ENCODE measurements at places on chromosomes 3 and 15. TPM values are rescaled to one million over a fixed set of nuclear protein-coding genes. Genes with fewer than 3 reads are reported as not detected.

GRCh38 chr3:23900744-23901143 is 16.0 kb downstream of the NKIRAS1 start:
- H3K4me3 ChIP-seq = no peak overlapping the region
- H3K36me3 ChIP-seq = peaks cover 38% of the 10 kb centered on the region
- H3K27me3 ChIP-seq = no peaks in the 10 kb centered on the region
- no peak for DNase-seq
- no peak overlapping the region for H3K27ac ChIP-seq

- no peak for DNase-seq
- H3K4me3 ChIP-seq = no peak overlapping the region
- H3K27me3 ChIP-seq = no peaks in the 10 kb centered on the region
- no peak overlapping the region for H3K27ac ChIP-seq
- no peaks in the 10 kb centered on the region for H3K36me3 ChIP-seq
- no peaks in the 10 kb centered on the region for H3K4me1 ChIP-seq
These were observed 154.0 kb upstream of the PRICKLE2 start for GRCh38 chr3:64379221-64379620.

- peaks cover 18% of the 10 kb centered on the region for H3K27me3 ChIP-seq
- H3K27ac ChIP-seq = no peak overlapping the region
- H3K4me3 ChIP-seq = no peak overlapping the region
- no peaks in the 10 kb centered on the region for H3K36me3 ChIP-seq
These were observed 208.1 kb downstream of the MINAR1 start for GRCh38 chr15:79640206-79640605.

DNA sequence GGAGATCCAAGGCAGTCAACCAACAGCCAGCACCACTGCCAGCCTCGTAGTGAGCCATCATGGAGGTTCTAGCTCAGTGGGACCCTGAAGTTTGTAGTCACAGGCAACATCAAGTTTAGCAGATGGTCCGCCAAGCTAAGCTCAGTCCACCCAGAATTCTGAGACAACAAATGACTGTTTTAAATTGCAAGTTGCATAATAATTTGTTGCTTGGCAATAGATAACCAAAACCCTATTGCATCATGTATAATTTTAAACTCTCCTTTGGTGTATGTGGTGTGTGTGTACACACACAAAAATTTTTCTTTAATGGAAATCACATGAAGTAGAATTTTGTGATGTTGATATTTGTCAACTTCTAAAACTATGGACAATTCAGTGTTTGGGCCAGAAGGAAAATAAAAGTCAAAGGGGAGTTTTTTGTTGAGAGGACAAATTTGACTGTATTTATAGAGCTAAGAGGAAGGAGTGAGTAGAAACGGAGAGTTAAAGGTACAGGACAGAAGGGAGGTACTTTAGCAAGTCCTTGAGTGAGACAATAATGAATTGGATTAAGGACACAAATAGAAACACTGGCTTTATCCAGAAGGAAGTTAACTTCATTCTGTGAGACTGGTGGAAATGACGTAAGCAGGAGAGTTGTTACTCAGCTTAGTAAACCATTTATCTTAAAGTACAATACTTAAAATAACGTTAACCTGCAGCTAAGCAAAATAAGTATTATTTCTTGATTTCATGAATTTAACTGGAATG is 83.6 kb downstream of the NCEH1 start:
- H3K4me1 ChIP-seq = peaks cover 7% of the 10 kb centered on the region
- no peak overlapping the region for H3K27ac ChIP-seq
- peaks cover under 1% of the 10 kb centered on the region for H3K27me3 ChIP-seq

GRCh38 chr3:189365609-189366564 is 194.1 kb downstream of the TPRG1 start:
- no peak overlapping the region for H3K4me3 ChIP-seq
- H3K36me3 ChIP-seq = no peaks in the 10 kb centered on the region
- peaks cover 3% of the 10 kb centered on the region for H3K4me1 ChIP-seq
- H3K27ac ChIP-seq = no peak overlapping the region
- no peak for DNase-seq
- no peaks in the 10 kb centered on the region for H3K27me3 ChIP-seq

Gene ROBO1
- 8.6 TPM for total RNA-seq

DNA sequence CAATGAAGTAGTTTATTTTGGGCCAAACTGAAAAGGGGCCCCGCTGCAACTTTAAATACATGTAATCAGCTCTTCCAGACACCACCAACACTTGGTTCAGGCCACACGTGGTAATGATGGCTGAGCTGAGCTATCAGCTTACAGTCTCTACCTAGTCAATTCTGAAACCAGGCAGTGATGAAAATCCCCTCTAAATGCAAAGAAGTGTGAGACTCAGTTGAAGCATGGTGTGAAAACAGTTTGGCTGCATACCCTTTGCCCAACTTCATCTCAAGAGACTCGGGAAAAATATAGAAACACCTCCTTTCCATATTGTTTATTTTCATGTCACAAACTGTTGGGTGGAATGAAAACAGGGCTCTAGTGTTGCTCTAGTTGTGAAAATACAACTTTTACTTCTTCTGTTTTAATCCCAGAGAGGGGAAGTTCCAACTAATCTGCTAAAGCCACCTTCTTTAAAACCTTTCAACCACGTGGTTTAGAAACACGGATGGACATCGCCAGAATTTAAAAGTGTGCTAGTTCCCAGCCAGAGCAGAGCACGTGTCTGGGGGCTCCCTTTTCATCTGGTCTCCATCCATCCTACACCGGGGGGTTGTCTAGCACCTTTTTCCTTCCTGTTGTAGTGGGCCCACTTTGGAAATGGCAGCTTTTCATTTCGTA is 229.1 kb downstream of the EPHB1 start:
- H3K4me1 ChIP-seq = no peaks in the 10 kb centered on the region
- H3K27ac ChIP-seq = no peak overlapping the region
- no peak overlapping the region for H3K4me3 ChIP-seq
- DNase-seq = no peak

DNA sequence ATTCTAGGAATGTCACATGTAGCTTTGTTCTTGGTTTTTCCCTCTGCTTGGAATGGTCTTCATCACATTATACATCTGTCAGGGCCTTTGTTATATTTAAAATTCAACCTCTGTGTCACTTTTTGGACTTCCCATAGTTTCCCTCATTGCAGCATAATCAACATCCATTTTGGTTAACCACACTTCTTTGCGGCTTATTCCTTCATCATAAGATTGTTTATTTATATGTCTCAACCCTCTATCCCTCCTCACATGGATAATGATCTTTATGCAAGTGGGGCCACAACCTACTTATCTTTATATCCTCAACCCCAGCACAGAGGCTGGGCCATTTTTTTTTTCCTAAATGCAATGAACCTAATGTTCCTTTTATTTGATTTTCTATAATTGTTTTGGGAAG is 260.0 kb upstream of the THBS1 start:
- H3K27ac ChIP-seq = no peak overlapping the region
- DNase-seq = no peak
- H3K36me3 ChIP-seq = no peaks in the 10 kb centered on the region
- H3K27me3 ChIP-seq = peaks cover 1% of the 10 kb centered on the region
- H3K4me3 ChIP-seq = no peak overlapping the region
- H3K4me1 ChIP-seq = no peaks in the 10 kb centered on the region

Gene BRK1
- total RNA-seq = 108 TPM

DNA sequence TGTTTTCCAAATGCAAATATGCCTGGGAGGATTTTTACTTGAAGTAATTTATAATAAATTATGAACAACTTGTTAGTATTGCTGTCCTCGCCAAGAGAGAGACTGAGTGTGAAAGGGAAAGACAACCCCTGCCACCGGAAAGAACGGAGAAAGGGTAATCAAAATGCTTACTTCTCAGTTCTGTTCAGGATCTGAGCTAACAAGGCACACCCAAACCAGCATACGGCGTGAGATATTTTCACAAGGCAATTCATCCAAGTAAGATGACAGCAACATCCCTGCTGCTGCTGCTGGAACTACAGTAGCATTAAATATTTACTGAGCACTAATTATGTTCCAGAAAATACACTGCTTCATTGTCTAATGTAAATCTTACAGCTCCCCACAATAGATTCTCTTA is 96.1 kb downstream of the KBTBD8 start:
- no peak overlapping the region for H3K4me3 ChIP-seq
- no peak overlapping the region for H3K27ac ChIP-seq
- H3K36me3 ChIP-seq = no peaks in the 10 kb centered on the region
- no peak for DNase-seq

Gene FAM81A
- 1.2 TPM for total RNA-seq

DNA sequence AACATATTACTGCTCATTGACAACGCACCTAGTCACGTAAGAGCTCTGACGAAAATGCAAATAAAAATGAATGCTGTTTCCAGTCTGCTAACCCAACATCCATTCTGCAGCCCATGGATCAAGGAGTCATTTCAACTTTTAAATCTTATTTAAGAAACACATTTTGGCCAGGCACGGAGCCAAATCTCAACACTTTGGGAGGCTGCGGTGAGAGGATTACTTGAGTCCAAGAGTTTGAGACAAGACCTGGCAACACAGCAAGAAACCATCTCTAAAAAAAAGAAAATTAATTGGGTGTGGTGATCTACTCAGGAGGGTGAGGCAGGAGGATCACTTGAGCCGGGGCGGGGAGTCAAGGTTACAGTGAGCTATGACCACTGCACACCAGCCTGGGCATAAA is 22.4 kb upstream of the TM4SF19 start:
- H3K4me3 ChIP-seq = no peak overlapping the region
- no peaks in the 10 kb centered on the region for H3K27me3 ChIP-seq
- peaks cover 35% of the 10 kb centered on the region for H3K36me3 ChIP-seq
- DNase-seq = no peak
- H3K27ac ChIP-seq = no peak overlapping the region
- peaks cover 11% of the 10 kb centered on the region for H3K4me1 ChIP-seq

DNA sequence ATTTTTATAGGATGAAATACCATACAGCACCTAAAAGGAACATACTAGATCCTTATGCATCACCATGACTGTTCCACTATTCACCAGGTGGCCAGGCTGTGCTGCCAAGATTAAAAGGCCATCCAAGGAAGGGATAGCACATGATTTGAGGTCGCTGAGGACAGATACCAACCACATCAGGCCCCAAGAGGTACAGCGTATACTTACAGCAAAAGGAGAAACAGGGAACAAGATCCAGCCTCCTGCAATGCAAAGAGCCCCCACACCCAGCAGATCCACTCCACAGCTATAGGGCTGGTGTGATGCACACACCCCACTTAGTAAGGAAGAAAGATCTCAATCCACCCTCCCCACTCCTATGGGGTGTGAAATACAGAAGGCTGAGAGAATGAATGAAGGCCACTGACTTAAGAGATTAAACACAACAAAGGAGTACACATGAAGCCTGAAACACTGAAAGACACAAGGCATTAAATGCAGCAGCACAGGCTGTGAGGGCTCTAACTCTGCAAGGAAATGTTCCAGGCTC is 32.0 kb upstream of the ZNF445 start:
- peaks cover 31% of the 10 kb centered on the region for H3K4me1 ChIP-seq
- peak overlapping the region; percentile 81 for H3K27ac ChIP-seq
- no peak for DNase-seq

DNA sequence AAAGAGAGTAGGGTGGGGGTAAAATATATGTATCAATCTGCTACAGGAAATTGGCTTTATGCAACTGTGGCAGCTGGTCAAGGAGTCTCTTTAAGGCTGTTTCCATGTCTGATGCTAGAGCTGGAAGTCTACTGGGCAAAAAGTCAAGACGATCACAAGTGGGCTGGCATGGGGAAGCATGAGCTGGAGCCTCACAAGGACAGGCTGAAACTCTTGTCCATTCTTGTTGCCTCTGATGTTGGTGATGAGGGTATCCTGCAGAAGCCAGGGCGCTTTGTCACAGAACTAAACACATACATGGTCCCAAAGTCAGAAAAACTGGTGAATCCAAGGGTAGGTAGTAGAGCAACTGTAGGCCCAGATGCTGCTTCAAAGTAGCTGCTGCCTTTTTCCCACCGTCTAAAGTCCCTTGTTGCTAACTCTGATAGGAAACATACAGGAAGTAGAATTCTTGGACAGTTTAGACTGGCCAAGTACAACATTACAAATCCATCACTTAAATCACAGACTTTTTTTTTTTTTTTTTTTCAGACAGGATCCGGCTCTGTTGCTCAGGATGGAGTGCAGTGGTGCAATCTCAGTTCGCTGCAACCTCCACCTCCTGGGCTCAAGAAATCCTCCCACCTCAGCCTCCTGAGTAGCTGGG is 54.2 kb downstream of the RPL39L start:
- H3K4me1 ChIP-seq = peaks cover 12% of the 10 kb centered on the region
- no peak overlapping the region for H3K27ac ChIP-seq
- DNase-seq = no peak
- H3K36me3 ChIP-seq = peaks cover 15% of the 10 kb centered on the region

Gene CCR9
- total RNA-seq = 0.20 TPM

- no peak overlapping the region for H3K27ac ChIP-seq
- no peaks in the 10 kb centered on the region for H3K36me3 ChIP-seq
- no peaks in the 10 kb centered on the region for H3K27me3 ChIP-seq
- no peak for DNase-seq
- no peak overlapping the region for H3K4me3 ChIP-seq
These were observed 1077.0 kb downstream of the ROBO2 start for GRCh38 chr3:78116874-78117273.

Gene GP9
- total RNA-seq = not detected

DNA sequence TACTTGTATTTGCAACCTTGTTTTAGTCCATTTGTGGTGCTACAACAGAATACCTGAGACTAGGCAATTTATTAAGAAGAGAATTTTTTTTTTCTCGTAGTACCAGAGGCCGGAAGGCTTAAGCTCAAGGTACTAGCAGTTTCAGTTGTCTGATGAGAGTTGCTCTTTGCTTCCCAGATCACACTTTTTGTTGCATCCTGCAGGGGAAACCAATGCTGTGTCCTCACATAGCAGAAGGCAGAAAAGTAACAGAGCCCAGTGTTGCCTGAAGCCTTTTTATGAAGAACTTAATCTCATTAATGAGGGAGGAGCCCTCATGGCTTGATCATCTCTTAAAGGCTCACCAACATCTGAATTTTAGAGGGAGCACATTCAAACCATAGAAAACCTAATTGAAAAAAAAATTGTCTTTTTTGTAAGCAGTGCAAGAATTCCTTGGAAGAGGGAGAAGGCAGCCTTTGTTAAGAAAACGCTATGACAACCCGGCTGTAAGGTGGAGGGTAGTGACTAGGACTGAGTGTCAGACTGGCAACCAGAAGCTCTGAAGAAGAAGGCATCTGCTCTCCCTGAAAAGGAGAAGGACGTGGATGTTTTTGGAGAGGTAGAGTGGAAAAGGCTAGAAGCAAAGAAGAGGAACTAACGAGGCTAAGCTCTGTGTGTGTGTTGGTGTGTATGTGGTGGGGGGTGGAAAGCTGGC is 1245.3 kb downstream of the ROBO2 start:
- DNase-seq = no peak
- no peaks in the 10 kb centered on the region for H3K4me1 ChIP-seq
- no peaks in the 10 kb centered on the region for H3K36me3 ChIP-seq

- peaks cover 49% of the 10 kb centered on the region for H3K4me1 ChIP-seq
- H3K27me3 ChIP-seq = no peaks in the 10 kb centered on the region
- H3K36me3 ChIP-seq = no peaks in the 10 kb centered on the region
- peak; percentile 45 for DNase-seq
- H3K4me3 ChIP-seq = no peak overlapping the region
- H3K27ac ChIP-seq = no peak overlapping the region
These were observed 284.7 kb upstream of the STT3B start for GRCh38 chr3:31247850-31248562.

GRCh38 chr3:152177757-152178156 is 91.0 kb upstream of the MBNL1 start:
- DNase-seq = no peak
- peaks cover 32% of the 10 kb centered on the region for H3K4me1 ChIP-seq
- no peaks in the 10 kb centered on the region for H3K36me3 ChIP-seq
- H3K27me3 ChIP-seq = no peaks in the 10 kb centered on the region

Data from activated CD8-positive, alpha-beta T cell treated with anti-CD3 and anti-CD28 coated beads for 36 hours (primary cell).